ENCODE measurements at places on chromosomes 12 and 14. TPM values are rescaled to one million over a fixed set of nuclear protein-coding genes. Genes with fewer than 3 reads are reported as not detected.

ACOT6 gene
- total RNA-seq: not detected

PTPRR gene
- total RNA-seq: not detected

HSPB8 gene
- total RNA-seq: not detected

APAF1 gene
- total RNA-seq: 13.9 TPM

ACSS3 gene
- total RNA-seq: not detected

SMIM41 gene
- not detected for total RNA-seq

KLHL33 gene
- total RNA-seq: 0.09 TPM

PKP2 gene
- 0.40 TPM for total RNA-seq

LRP6 gene
- total RNA-seq: 0.94 TPM
